ELF-1 (cell line): ENCODE measurements at places on chromosomes 6 and 20.

DNA sequence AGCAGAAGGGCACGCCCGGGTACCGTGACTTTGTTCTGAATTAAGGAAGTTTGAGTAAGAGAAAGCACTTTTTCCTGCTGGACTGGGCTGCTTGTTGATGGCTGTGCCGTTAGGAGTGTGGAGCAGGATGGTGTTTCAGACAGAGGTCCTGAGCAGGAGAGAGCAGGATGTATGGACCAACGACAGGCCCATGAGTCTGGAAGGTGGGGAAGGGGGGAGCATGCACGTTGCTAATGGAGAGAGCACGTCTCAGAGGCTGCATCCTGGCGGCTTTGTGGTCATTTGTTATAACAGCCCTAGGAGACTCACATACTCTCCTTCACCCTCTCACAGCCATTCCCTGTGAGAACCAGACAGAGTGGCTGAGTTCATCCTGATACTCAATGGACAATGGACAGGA lies 56.8 kb downstream of the PHACTR3 start:
- DNase-seq: no peak

DNA sequence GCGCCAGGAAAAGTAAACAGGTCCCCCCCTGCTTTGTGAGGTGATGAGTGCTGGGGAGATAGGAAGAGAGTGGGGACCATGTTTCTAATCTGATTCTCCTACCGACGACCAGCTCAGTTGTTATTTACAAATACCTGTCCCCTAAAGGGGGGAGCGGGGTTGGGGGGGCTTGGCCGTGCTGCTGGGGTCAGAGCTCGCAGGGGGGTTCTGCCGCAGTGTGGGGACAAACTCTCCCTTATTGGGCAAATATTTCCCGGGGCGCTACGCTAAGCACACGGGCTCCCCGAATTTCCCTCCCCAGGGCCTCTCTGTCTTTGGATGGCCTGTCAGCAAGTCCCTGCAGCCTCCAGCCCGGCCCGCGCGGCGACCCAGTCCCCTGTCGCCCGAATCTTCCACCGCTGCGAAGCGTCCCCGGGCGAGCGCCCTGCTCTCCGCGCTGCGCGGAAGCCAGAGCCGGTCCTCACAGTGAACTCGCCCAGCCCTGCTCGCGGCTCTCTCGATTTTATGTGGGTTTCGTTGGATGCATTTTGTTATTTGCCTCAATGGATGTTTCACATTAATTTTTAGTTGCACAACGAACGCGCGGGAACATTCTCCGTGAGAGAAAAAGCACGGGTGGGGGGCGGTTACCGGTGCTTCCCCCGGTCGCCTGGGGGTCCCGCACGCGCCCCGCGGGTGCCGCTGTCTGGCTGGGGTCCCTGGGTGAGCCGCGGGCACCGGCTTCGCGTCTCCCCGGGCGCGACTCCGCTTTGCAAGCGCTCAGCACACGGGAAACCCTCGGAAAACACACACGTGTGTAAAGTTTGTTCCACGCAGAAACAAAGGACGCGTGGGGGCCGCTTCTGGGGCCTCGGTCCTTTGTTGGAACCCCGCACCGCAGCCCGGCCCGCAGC lies 1.5 kb upstream of the STX16 start:
- peak; percentile 44 for DNase-seq

GRCh38 chr6:81666481-81666880 lies 86.0 kb downstream of the TENT5A start:
- DNase-seq: no peak

- DNase-seq: no peak
Measured at GRCh38 chr6:100347901-100348550, 116.7 kb downstream of the SIM1 start.

- DNase-seq: peak; percentile 75
Measured at GRCh38 chr6:122482750-122483080, 11.1 kb upstream of the SERINC1 start.

DNA sequence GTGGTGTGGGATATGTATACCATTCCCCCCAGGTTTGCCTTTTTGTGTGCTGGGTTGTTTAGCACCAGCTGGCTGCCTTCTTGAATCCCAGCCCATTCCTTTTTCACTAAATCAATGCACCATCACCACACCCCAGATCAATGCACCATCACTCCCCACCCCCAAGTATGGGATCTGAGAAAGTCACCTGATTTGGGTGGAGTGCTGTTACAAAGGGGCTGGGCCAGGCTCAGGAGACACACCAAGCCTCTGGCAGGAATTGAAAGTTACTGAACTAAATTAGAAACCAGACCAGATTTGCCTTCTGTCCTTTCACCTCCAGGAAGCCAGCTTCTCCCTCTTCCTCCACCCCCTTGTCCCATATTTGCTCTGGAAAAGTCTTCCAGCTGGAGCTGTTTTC lies 19.6 kb upstream of the PKHD1 start:
- no peak for DNase-seq

DNA sequence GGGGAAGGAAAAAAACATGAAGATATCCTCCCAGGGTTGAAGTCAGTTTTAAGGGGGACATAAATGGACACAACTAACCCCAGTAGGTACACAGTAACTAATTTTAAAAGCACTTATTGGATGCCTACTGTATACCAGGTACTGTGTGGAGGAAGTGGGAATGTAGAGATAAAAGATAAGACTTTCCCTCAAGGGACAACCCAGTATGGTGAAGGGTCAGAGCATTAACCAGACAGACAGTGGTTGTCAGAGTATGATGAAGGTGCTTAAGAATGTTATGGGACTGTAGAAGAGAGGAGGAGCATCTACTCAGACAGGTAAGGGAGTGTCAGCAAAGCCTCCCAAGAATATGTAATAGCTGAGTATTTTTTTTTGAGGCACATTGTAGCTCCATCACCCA lies 906 bp downstream of the ABCF1 start:
- no peak for DNase-seq

GRCh38 chr20:51758978-51759544 lies 9.1 kb downstream of the ATP9A start:
- DNase-seq: no peak

DNA sequence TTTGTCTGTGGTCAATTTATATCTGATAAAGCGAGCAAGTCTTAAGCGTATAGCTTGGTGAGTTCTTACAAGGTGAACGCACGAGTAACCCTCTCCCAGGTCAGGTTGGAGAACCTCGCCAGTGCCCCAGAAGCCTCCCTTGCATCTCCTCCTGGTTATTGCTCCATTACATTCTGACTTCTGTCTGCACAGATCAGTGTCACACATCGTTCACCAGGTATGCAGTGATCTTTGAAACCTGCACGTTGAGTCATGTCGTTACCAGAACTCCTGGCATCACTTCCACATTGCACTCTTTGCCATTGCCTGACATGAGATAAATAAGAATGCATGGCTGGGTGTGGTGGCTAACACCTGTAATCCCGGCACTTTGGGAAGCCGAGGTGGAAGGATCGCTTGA lies 44.2 kb downstream of the AKAP12 start:
- no peak for DNase-seq

DNA sequence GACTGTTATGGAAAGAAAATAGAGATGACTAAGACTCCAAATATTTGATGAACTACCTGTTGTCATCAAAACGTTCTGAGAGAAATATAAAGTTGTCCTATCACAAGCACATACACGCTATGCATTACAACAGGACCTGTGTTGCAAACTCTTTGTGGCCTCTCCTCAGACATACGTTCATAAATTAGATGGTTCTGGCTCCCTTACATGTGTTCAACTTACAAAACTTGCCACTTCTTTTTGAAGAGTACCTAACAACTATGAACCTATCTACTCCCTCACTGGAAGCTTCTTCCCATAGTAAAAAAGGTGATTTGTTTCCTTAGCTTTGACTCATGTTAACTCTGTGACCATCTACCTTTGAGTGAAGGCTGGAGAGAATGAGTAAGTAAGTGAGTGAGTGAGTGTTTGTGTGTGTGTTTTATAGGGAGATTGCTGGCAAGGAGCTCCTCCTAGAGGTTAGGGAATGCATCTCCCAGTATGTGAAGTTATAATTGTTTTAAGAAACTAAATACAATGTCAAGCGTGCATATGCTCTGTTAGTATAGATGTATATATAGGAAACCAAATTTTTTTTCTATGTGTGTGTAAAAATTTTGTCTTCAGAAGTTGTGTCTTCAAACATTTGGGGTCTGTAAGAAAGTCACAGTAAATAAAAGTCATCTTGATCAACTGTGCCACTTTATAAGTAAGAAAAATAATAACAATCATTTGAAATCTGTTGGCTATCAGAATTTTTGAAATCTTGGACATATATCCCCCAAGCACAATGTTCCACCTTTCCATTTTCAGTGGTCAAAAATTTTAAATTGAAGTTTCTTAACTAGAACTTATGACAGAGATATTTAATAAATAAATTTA lies 1211.1 kb upstream of the GJE1 start:
- DNase-seq: peak; percentile 14

DNA sequence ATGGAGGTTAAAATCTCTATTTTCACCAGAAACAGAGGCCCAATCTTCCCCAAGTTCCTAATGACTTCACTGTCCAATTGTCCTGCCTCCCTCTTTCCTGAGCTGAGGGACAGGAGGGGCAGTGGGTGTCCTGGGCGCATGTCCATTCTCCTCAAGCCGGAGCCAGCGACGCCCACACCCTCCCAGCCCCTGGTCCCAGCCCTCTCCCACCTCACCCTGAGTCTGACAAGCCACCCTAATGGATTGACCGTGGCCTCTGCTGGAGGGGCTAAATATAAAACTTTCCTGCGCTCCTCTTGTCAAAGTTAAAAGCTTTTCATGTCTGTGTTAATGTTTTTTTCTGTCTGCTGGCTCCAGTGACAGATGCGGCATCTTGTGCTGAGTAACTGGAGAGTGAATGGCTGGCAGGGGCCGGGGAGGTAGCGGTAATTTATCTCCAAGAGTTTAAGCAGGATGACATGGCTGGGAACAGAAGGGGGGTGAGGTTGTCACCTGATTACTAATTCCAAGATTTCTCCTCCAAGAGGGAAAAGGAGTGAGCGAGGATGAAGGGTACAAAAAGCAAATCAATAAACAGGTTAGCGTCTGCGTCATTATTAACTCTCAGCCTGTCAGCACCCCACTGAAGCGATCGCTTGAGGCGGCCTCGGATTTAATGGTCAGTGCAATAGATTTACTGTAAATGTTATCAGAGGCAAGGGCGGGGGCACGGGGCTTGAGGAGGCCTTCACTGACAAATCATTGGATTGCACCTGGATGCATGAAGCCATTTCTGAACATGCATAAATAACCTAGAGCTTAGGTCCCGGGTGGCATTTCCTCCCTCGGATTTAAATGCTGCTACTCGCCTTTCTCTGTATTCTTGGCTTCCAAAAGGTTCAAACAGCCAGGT lies 118.1 kb upstream of the MAFB start:
- no peak for DNase-seq

DNA sequence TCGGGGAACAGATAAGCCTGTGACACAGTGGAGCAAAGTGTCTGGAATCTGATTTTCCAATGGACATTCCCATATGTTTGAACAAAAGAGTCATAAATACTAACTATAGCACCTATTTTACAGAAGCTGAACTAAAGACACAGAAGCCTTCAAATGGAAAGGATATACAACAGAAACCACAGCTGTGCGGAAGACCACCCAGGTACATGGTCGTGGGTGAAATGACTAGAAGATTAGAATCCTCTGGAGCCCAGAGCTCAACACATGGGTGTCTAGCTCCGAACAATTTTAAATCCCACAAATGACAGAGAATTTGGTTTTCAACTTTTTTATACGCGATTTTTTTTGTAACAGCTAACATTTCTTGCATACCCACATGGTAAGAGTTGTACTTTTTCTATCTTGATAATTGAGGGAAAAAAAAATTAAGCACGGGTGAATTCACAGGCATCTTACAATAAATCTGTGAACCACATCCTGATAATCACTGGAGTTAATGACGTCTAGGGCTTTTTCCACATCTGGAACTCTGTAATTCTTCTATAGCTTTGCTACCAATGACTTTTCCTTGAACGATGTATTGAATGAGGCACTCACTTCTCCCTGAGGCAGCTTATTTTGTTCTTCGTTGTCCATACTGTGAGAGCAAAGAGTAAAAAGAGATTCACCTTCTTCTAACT lies 271.1 kb upstream of the AGPAT4 start:
- DNase-seq: no peak

DNA sequence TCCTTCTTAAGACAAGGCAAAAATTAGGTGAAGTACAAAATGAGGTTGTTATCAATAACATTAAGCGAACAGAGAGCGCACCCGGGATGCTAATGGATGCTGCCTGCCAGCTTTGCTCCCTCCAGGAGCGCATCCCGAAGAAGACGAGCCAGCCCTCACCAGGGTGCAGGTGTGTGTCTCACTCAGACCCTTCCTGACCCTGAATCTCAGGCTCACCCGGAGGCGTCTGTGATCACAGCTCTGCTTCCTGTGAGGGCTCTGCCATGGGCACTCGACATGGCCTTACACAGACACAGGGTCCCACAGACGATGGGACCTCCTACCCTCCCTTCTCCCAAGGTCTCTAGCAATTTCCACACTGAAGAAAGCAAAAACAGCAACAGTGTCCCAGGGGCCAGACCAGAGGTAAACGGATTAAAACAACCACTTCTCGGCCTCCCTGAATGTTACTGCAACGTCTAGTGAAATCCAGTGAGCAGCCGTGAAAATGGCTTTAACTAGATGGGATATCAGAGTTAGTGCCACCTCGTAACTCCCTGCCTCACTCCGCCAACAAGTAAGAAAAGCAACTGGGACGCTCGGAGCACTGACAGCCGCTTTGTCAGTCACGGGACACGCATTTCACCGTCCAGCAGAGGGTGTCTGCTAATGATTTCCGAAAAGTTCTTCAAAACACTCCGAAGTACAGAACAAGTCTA lies 11.7 kb downstream of the ZBTB46 start:
- no peak for DNase-seq

- DNase-seq: no peak
Measured at GRCh38 chr6:158413814-158414565, 101.7 kb downstream of the TULP4 start.

DNA sequence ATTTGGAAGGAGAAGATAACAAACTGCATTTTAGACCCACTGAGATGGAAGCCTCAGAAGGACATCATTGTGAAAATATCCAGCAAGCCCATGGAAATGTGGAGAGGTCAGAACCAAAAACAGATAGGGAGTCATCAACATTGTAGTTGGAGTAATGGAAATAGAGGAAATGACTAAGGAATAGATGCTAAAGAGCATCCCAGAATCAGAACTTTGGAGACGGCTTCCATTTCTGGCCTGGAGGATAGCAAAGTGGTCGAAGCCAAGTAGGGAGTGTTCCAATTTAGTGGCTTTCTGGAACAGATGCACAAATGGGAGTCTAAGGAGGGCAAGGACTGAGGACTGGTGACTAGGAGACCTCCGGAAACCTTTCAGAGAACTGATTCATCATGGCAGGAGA lies 3.6 kb downstream of the BEND6 start:
- no peak for DNase-seq

DNA sequence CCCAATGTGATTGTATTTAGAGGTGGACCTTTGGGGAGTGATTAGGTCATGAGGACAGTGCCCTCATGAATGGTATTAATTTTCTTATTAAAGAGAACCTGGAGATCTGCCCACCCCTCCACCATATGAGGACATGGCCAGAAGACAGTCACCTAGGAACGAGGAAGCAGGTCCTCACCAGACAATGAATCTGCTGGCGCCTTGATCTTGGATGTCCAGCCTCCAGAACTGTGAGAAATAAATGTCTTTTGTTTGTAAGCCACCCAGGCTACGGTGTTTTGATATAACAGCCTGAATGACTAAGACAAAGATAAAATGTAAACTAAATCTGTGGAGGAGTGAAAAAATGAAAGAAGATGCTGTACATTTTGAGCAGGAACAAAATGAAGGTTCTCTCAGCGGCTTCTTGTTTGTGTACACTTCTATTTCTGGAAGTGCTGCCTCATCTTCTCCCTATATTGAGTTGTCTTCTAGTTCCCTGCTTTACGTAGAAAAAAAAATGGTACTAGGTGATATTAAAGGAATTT lies 1.5 kb upstream of the IPCEF1 start:
- DNase-seq: no peak
